ENCODE measurements at places on chromosomes 5 and 9.

GRCh38 chr5:172402531-172403188 lies 51.7 kb downstream of the SH3PXD2B start:
- no peak for DNase-seq

DNA sequence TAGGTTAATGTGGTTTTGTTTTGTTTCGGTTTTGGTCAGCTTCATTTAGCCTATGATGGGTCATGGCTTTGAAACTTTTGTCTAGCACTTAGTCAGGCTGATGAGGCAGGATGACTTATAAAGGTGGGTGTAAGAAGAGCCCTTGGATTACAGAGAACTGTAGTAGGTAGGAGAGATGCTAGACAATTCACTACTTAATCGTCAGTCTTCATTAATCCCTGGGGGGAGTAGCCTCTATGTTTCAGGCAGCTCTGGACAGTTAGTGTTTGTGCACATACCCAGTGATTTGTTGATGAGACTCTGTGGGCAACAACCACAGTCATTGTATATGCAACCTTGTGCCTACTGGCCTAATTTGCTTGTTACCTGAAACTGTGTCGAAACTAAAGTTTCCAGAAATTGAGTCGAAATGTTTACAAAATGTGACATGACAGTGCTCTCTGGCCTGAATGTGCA lies 113.3 kb downstream of the MTREX start:
- no peak for DNase-seq

- no peak for DNase-seq
These were observed 92.3 kb downstream of the BOD1 start for GRCh38 chr5:173524136-173524535.

DNA sequence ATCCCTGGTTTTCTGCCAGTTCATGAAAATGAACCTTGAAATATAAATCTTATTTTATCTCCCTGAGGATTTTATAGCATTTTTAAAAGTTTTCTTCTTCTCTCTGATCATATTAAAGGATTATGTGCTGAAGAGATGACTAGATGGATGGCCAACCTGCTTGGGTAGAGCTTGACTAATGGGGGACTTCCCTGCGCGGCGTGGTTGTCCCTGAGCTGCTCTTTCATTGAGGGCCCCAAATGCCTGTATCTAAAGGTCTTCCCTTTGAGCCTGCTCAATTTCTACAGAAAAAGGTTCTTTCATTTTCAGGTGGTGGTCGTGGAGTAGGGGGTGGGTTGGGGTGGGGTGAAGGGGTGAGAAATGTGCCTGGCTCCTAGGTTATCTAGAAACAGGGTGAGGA lies 20.5 kb upstream of the CDKN2AIPNL start:
- no peak for DNase-seq

- no peak for DNase-seq
These were observed 41.3 kb upstream of the FOXE1 start for GRCh38 chr9:97811533-97812246.

- DNase-seq = no peak
These were observed 62.5 kb downstream of the GNAQ start for GRCh38 chr9:77969083-77969482.

DNA sequence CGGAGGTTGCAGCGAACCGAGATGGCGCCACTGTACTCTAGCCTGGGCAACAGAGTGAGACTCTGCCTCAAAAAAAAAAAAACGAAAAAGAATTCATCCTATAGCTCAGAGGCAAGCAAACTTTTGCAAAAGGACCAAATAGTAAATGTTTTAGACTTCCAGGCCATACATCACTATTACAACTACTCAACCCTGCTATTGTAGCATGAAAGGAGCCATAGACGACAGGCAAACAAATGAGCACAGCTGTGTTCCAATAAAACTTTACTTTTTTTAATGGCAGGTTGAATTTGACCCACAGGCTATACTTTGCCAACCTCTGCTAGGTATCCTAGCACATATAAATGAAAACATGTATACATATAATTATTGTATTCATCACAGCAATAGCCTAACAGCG lies 58.9 kb upstream of the SLC30A5 start:
- DNase-seq = no peak

- no peak for DNase-seq
These were observed 54.2 kb downstream of the PRELID2 start for GRCh38 chr5:145780982-145781381.
